Activated naive CD8-positive, alpha-beta T cell treated with anti-CD3 and anti-CD28 coated beads, Interleukin-2, amount 50 U/mL, for 24 hours (primary cell): ENCODE measurements at places on chromosomes 5 and 9.

DNA sequence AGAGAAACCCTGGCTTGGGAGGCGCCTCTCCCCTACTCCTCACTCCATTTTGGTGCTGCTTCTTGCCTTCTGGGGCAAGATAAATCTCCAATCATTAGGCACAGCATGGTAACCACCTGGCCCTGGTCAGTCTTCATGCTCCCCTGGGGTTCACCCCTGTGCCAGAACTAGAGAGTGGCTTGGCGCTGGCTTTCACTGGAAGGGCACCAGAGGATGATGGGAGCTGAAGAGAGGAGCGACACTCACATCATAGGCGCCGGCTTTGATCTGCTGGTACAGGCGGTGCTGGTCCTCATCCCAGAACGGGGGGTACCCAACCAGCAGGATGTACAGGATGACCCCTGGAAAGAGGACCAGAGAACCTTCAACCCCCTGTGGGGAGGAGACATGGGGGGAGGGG is 38.1 kb downstream of the CAMK2A start:
- no peak for DNase-seq

DNA sequence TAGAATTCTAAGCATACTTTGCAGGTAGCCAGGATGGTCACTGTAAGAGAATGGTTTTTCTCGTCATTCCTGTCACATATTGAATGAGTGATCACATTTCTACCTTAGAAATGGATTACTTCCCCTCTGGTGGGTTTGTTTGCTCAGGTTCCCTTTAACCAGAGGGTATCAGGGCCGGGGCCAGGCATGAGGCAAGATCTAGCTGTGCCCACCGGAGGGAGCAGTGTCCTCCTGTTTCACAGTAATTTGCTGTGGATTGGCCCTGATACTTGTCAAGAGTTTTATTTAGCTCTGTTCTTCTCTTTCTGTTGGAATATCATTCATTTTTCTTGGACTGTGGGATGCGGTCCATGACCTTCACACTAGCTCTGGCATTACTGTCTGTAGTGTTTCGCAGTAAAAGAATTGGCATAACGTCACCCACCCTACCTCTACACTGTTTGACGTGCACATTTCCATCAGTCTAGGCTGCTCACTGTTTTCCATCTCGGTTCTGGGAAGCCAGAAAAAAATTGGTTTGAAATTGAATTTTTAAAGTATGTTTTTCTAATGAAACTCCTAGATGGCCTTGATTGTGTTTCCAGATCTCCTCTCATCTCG is 42.4 kb upstream of the ZBED3 start:
- peak; percentile 8 for DNase-seq

DNA sequence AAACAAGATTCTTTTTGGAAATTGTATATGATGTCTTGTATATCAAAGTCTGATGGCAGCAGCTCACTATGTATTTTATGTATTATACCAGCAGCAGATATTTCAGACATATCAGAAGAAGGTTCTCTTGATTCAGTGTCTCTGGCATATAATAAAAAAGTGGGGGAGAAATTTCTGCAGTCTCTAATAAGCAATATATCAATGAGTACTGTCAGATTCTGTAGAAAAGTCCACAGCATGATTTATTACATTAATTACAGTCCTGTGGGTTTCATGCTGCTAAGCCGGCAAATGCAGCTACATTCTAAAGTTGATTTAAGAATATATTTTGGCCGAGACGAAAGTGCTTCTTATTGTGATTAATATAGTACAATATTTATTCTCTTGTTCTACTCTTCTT is 113.1 kb downstream of the KIAA1958 start:
- DNase-seq, result no peak

GRCh38 chr9:13282998-13283397 is 3.5 kb upstream of the MPDZ start:
- DNase-seq, result no peak

- DNase-seq, result no peak
These were observed 147.6 kb downstream of the ADAMTS6 start for GRCh38 chr5:65334077-65334476.

- no peak for DNase-seq
These were observed 16.6 kb downstream of the WWC1 start for GRCh38 chr5:168307925-168308584.

GRCh38 chr5:32331217-32331934 is 18.6 kb upstream of the MTMR12 start:
- DNase-seq, result no peak

DNA sequence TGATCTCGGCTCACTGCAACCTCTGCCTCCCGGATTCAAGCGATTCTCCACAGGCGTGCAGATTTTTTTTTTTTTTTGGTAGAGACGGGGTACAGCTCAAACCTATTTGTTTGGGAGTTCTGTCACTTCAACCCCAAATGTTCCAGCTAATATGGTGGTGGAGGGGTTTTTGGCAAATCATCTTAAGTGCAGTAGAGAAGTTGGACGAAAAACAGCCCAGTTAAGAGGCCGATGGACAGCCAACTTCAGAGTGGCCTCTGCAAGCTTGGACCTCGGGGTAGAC is 756 bp upstream of the PRR7 start:
- no peak for DNase-seq

- no peak for DNase-seq
These were observed 77.0 kb upstream of the DPYSL3 start for GRCh38 chr5:147586832-147587231.

- DNase-seq, result peak; percentile 28
These were observed 1.2 kb upstream of the CKS2 start for GRCh38 chr9:89309608-89310474.

DNA sequence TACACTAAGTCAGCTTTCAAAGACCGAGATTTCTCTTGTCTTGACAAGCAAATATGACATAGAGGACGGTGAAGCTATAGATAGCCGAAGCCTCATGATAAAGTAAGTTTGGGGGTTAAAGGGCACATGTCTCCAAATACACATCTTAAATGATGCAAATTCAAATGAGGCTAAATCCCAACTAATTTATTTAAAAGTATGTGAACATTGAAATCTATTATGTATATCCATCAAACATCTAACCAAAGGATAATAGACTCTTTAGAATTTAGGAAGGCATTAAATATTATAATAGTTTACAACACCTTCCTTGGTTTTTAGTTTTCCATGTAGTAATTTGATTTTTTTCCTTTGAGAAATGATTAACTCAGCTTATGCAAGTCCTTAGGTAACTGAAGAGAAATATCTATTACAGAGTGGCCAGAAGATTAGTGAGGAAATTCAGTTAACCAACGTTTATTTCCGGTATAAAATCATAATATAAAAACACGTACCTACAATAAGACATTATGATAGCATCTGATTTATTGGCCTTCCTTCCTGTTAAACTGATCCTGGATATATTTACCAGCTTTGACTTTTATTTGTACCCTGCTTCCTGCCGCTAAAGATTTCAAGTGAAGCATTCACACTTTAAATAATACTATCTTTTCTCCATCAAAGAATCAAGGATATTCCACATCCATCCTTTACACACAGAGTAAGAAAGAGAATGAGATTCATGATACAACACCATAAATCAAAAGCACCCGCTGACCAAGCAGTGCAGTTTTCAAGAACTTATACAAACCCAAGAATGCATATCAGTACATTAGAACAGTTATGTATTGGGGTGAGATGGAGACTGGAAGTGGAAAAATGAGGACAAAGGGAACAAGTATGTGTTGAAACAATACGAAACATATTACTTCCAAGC is 31.9 kb upstream of the F2R start:
- DNase-seq, result no peak

- no peak for DNase-seq
These were observed 17.8 kb upstream of the FIBCD1 start for GRCh38 chr9:130956636-130957450.

DNA sequence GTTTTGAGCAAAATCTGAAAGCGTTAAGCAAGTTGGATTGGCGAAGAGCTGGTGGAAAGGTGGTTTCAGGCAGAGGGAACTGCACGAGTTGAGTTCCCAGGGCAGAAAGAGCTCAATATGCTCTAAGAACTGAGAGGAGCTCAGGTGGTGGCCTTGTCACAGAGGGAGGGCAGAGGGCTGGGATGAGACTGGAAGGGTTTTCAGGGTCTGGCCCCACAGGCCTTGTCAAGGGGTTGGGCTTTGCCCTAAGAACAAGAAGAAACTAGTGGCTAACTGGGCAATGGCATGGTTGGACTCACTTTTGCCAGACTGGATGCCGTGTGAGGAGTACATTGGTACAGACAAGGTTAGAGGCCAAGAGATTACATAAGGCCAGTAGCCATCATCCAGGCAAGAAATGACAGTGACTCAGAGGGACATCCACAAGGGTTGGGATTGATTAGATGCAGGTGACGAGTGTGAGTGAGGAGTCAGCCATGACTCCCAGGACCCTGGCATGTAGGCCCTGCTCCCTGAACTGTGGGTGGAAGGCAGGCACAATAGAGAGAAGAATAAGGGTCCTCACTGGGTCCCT is 75.1 kb upstream of the SMIM23 start:
- no peak for DNase-seq

DNA sequence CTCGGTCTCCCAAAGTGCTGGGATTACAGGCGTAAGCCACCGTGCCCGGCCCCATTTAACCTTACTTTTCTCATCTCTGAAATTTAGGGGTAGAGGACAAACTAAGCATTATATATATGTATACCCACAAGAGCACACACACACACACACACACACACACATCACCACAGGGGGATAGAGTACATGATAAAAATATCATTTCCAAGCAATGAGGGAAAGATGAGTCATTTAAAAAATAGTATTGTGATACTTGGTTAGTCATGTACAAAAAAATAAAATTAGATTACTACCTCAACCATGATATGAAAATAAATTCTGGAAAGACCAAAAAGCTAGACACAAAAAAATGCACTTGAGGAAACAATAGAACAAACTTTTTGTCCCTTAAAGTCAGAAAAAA is 67.2 kb downstream of the CDH18 start:
- no peak for DNase-seq

DNA sequence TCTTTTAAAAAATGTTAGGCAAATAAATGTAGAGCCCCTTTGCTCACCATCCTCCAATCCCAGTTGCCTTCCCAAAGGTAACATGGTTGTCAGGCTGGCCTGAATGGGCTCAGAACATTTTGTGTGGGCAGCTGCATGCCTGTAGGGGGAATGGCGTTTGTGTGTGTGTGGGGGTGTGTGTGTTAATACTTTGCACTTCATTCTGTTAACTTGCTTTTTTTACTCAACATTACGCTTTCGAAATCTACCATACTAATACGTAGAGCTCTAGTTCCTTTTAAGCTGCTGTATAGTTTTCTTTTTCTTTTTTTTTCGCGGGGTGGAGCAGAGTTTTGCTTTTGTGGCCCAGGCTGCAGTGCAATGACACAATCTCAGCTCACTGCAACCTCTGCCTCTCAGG is 14.0 kb downstream of the MYOZ3 start:
- DNase-seq, result no peak

GRCh38 chr5:128591598-128592455 is 53.8 kb upstream of the FBN2 start:
- no peak for DNase-seq

- peak; percentile 59 for DNase-seq
These were observed 547 bp downstream of the NIPBL start for GRCh38 chr5:36876965-36877666.

GRCh38 chr9:113153599-113153998 is 2.8 kb downstream of the SLC31A2 start:
- no peak for DNase-seq

- no peak for DNase-seq
These were observed 82.5 kb downstream of the PSD2 start for GRCh38 chr5:139878093-139878492.

DNA sequence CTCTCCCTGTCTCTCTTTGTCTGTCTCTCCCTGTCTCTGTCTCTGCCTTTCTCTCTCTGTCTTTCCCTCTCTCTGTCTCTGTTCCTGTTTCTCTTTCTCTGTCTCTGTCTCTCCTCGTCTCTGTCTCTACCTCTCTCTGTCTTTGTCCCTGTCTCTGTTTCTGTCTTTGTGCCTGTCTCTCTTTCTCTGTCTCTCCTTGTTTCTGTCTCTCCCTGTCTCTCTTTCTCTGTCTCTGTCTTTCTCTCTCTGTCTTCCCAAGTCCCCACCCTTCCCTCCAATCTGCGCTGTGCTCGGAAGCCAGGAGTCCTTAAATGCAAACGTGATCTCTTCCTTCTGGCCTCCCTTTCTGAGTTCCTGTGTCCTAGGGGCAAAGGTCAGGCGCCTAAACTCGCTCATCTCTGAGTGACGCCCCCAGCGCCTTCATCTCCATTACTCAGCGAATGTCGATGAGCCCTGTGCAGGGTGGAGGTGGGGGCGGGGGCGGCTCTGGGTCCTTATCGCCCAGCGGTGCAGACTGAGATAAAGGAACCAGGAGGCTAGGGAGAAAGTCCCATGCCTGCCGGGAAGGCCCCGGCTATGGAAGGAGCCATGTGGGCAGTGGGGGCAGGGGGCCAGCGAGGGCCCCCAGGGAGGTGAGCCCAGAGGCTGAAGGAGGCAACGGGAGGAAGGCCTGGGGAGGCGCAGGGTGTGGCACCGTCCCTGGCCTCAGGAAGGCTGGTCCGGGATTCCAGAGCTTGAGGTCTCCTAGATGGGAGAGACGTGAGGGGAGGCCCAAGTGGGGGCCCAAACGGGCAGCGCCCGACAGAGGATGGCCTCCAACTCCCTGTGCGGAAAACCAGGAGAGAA is 1.5 kb upstream of the SLC6A19 start:
- no peak for DNase-seq

GRCh38 chr5:32129074-32129598 is 45.0 kb downstream of the GOLPH3 start:
- DNase-seq, result no peak

DNA sequence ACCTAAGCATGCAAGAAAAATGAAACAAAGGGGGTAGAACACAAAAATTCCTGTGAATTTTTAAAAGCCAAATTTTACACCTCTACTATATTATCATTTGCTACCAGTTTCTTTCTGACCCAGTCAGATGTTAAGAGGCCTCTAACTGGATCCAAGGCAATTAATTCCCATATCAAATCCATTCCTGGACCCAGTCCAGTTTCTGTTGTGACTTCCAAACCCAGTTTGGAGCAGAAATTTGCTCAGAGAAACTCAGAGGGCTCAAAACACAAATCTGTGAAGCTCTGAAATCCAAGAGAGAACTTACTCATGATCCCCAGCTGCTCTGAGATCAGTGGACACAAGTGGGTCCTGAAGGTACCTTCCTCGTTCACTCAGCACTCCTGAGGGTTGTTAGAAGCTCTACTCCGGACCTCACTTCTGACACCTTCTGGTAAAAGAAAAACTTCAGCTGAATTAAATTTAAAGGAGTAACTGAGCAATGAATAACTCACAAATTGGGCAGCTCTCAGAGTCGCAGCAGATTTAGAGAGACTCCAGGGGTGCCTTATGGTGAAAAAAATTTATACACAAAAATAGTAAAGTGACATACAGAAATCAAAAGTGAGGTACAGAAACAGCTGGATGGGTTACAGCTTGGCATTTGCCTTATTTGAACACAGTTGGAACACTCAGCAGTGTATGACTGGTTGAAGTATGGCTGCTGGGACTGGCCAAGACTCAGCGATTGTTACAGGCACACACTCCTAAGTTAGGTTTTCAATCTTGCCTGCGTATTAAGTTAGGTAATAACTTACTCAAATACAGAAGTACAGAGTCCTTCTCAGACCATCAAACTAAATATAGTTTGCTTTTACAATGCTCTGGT is 32.4 kb downstream of the INSL4 start:
- no peak for DNase-seq

- no peak for DNase-seq
These were observed 91.2 kb downstream of the PJA2 start for GRCh38 chr5:109318455-109319108.
